GM04504 (cell line): ENCODE measurements at places on chromosomes 2 and 18.
A peak's percentile ranks its signal among the peaks of the same experiment; 100 is the strongest.

DNA sequence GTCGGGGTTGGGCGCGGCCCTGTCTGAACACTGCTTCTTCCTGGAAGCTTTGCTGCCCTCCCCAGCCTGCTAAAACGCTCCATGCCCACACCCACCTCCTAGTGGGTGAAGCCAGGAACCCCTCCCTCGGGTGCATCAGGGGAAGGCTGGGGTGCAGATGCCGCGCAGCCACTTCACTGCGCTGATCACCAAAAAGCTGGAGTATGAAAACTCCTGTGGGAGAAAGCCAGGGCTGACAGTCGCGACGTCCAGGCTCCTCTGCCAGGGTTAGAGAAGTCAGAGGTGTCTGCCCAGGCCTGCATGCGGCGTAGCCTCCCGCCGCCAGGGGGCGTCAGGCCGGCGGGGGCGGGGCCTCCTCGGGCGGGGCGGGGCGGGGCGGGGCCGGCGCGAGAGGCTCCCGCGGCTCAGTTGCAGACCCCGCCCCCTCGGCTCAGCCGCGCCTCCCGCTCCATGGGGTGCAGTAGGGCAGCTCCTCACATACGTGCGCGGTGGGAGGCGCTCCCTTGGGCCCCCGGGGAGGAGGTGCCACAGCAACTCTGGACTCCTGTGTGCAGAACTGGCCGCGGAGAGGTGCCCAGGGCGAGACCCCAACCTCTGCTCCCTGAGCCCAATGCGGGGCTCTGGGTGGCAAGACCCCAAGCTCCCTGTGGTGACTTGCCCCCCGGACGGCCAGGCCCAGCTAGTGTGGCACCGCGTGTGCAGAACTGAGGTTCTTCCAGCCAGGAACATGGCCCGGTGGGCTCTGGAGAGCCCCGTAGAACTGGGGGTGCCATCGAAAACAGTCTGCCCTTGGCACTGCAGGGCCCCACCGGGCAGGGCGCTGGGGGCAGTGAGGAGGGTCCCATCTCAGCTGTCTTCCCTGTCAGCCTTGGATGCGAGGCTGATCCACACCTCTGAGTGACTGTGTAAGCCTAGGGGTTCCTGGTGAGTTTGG, 1.8 kb upstream of the RNPEPL1 start:
- peak; percentile 64 for DNase-seq

DNA sequence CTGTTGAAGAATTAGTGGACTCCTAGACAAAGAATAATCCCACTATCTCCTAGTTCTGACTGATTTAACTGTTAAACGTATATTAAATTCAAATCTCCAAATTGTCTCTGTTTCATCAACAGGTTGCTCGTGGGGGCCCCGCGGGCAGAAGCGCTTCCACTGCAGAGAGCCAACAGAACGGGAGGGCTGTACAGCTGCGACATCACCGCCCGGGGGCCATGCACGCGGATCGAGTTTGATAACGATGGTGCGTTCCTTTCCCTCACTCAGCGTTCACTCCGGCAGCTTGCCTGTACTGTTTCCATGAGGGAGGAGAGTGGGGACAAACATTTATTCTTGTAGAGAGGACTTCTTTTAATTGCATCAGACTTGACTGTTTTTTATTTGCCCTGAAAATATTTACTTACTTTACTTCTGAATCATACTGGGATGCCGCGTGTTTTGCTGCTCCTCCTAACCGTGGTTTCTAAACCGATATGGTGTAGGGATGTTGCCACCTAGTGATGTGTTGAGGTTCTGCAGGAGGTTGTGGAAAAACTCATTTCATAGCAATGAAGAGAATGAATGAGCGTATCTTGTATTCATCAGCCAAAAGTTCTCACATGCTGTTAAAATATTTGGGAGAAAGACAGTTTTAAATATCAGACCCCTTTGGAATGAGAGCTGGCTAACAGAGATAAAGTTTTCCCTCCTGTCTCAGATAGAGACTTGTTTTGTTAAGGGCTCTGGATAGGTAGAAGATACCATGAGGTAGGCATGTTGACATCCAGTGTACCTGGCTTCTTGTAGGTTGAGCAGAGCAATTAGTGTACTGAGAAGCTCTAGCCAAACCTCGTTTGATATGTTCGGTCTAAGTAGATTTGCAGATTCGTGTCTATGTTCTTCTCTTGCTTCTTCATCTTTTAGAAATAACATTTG, 38.3 kb downstream of the ITGA6 start:
- DNase-seq: peak; percentile 74

- no peak for DNase-seq
Observed at GRCh38 chr18:21911551-21911950, 171.0 kb downstream of the MIB1 start.

- DNase-seq: no peak
Observed at GRCh38 chr18:57832730-57833129, 29.6 kb upstream of the ATP8B1 start.

- no peak for DNase-seq
Observed at GRCh38 chr2:47890711-47891368, 15.5 kb downstream of the FBXO11 start.

DNA sequence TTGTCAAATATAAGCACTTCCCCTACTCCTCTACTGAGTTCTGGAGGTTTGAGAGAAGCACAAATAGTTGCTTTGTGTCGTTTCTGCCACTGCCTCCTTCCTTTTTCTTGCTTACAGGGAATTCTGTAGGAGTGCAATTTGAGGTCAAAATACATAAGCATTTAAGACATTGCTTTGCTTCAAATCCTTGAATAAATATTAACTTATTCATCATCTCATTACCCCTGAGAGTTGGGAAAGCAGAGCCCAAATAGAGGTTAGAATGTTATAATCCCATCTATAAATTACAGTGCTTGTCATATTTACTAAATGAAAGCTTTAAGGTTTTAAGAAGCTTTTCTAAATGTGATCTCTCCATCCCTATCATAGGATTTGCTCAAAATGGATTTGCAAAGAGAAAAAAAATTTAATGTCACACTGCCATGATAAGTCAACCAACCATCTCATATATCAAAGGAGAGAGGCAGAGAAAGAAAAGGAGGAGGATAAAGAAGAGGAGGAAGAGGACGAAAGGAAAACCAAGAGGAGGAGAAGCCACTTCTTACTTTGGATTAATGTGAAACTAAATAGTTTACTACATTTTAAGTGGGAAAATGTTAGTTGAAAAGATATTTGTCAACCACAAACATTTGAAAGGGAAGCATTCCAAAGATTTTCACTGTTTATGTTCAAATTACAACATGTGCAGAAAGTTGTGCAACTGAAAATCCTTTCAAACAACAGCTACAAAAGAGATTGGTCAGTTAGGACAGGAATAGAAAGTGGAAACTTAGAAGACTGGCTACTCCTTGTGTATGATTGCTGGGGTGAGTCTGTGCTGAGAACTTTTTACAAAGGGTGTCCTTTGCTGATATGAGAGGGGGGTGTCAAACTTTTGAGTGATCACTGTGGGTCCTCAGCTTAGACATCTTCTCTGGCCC, 277.3 kb upstream of the FN1 start:
- peak; percentile 78 for DNase-seq

DNA sequence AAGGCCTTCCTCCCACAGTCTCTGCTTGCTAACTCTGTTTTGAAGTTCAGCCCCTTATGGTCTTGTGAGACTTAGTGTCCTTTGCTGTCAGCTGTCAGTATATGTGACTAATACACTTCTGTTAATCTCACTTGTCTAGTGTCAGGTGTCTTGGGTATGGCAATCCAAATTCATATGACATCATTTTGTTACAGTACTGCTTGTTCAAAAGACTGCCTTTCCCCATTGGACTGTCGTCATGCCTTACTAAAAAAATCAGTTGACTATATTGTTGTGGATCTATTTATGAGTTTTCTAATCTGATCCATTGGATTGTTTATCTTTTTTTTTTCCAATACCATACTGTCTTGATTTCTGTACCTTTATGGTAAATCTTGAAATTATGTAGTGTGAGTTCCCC, 611.4 kb upstream of the HS6ST1 start:
- no peak for DNase-seq

DNA sequence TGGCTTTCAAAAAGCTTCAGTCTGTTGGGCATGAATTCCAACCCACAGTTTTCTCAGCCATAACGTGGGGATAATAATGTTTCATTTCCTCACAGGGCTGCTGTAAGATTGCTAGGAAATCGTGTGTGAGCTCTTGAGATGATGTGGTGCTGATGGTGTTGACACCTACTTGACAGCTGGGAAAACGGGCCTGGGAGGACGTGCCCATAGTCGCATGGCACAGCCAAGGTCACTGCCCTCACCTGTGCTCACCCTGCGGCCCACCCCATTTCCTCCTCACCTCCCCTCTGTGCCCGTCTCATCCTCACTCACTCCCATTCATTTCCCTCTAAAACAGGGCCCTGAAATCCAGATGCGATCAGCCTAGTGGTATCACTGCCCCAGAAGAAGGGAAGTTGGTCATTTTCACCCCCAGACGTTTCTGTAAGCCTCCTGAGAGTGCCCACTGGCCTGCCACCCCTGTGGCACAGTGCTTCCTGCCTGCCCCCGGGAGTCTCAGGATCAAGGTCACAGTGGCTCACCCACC, 33.0 kb downstream of the DPYSL5 start:
- DNase-seq: no peak
